ENCODE measurements at places on chromosomes 6 and 20. TPM values are rescaled to one million over a fixed set of nuclear protein-coding genes. Genes with fewer than 3 reads are reported as not detected.

The LY6G5C gene
- total RNA-seq = 3.5 TPM

The PGC gene
- not detected for total RNA-seq

DNA sequence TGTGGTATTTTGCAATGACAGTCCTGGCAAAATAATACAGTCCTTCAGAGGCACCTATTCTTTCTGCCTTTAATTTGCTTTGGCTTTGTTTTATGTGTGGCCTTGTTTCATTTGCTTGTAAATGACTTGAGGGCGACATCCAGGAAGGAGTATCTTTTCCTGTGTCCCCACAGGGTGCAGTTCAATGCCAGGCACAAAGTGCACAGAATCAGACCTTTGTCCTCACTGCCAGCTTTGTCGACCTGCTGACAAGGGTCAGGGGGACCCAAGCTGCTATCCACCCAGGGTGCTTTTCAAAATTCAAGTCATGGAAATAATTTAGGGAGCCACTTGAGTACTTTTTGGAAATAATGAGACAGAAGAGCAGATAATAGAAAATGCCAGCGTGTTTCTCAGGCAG, 37.0 kb upstream of the CDKN1A start:
- H3K27me3 ChIP-seq = no peaks in the 10 kb centered on the region
- no peak overlapping the region for H3K4me3 ChIP-seq
- DNase-seq = no peak
- no peaks in the 10 kb centered on the region for H3K4me1 ChIP-seq
- H3K36me3 ChIP-seq = no peaks in the 10 kb centered on the region

DNA sequence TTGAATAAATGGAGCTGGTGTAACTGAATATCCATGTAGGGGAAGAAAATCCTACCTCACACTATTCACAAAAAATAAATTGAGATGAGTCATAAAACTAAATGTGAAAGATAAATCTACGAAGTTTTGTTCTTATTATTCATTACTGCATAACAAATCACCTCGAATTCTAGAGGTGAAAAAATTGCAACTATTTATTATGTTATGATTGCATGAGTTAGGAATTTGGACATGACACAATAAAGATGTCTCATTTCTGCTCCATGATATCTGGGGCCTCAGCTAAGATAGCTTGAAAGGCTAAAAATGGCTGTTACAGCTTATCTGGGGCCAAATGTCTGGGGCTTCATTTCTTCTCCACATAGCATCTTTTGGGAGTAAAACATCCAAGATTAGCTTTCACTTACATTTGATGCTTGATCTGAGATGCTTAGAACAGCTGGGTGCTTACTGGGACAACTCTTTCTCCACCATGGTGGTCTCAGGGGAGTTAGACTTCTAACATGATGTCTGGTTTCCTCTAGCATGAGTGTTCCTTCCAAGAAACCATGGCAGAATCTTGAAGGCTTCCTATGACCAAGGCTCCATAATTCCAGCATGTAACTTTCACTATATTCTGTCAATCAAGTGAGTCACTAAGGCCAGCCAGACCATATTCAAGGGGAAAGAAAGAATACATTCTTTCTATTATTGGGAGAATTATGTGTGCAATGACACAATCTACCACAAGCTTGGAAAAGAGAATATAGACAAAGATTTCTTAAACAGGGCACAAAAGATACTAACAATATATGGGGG, 30.1 kb downstream of the OR2B6 start:
- no peaks in the 10 kb centered on the region for H3K4me1 ChIP-seq
- no peak overlapping the region for H3K4me3 ChIP-seq
- no peaks in the 10 kb centered on the region for H3K36me3 ChIP-seq
- H3K27ac ChIP-seq = no peak overlapping the region
- peaks cover 11% of the 10 kb centered on the region for H3K27me3 ChIP-seq
- no peak for DNase-seq

GRCh38 chr20:41738604-41739206, 120.5 kb upstream of the CHD6 start:
- H3K27me3 ChIP-seq = no peaks in the 10 kb centered on the region
- H3K27ac ChIP-seq = no peak overlapping the region
- DNase-seq = no peak
- H3K4me3 ChIP-seq = no peak overlapping the region

GRCh38 chr6:5086294-5086890, 1.3 kb downstream of the PPP1R3G start:
- H3K27ac ChIP-seq = no peak overlapping the region
- H3K4me1 ChIP-seq = no peaks in the 10 kb centered on the region
- no peak for DNase-seq
- H3K4me3 ChIP-seq = no peak overlapping the region
